ENCODE measurements at places on chromosomes 6 and 20.

GRCh38 chr20:48805286-48805685 is 22.5 kb downstream of the PREX1 start:
- no peak for ATAC-seq

DNA sequence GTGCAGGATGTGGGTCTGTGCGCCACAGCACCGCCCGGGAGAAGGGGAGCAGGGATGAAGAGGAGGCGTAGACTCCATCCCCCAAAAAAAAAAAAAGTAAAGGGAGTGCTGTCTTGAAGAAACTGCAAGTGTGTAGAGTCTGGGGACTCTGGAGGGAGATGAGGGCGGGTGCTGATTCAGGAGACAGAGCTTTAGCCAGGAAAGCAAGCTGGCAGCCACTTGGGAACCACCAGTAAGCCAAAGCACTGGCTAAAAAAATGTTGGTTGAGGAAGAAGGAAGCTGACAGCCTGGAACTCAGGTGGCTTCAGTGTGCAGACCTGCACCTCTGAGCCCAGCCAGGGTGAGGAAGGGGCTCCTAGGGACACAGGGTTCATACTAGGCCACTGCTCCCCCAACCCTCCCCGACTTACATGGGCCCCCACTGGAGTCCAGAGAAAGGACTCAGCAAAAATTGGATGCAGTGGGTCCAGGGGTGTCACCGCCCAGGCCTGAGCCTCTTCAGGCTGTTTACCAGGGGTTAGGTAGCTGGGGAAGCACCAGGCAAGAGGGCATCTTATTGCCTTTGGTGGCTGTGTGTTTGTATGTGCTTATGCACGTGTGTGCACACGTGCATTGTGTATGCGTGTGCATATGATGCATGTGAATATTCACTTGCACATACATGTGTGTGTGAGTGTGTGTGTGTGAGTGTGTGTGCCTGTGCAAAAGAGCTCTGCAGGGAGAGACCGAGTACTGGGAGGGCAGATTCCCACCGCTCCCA is 153.5 kb upstream of the MLN start:
- ATAC-seq: no peak

DNA sequence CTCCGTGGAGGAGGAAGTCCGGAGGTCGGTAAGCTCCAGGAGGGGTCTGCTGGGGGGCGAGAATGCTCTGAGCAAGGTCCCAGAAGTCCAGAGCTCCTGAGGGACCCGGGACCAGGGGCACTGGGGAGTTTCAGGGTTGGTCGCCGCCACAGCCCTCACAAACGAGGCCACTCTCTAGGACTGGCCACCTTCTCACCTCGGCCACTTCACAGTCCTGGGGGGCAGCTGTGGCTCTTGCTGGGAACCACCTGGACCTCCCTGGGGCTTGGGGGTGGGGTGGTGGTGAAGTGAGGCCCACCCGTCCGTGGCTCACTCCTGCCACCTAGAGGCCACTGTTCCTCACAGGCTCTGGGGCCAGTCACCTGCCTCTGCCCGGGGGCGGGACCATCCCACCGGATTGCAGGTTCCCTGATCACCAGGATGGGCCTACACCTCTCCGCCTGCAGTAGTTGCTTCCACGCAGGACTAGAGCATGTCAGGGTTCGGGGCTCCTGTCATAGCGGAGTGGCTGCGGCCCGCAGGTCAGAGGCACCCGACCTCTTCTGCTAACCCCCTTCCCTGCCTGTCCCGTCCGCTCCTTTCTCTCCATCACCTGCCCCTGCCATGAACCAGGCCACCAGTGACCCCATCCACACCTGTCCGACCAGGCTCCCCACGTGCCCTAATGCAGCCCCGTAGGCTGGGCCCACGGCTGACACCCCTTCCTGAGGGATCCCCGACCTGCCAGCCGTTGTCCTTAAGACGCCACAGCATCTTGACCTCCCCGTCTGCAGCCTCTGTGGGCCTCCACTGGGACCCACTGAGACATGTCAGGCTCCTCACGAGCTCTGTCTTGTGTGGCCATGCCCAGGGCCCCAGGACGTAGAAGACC is 5.1 kb upstream of the TCEA2 start:
- peak; percentile 83 for ATAC-seq

- ATAC-seq: no peak
These were observed 895.6 kb upstream of the MAP3K7 start for GRCh38 chr6:91482498-91482897.

DNA sequence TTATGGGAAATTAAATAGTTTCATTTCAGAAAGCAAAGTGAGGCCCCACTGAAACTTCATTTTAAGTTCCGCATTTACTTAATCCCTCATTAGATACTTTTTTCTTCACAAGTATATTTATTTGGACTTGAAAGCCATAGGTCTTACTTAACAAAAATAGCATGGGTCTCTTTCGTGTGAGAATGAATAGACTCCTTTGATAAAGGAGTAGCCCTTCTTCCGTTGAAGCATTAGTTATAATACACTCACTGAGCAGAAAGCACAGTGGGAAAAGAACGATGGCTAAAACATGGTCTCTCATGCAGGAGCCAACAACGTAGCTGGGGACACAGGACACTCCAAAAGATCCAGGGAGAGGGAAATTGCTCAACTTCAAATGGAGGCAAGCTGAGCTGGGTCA is 130.4 kb downstream of the SLC23A2 start:
- ATAC-seq: no peak

DNA sequence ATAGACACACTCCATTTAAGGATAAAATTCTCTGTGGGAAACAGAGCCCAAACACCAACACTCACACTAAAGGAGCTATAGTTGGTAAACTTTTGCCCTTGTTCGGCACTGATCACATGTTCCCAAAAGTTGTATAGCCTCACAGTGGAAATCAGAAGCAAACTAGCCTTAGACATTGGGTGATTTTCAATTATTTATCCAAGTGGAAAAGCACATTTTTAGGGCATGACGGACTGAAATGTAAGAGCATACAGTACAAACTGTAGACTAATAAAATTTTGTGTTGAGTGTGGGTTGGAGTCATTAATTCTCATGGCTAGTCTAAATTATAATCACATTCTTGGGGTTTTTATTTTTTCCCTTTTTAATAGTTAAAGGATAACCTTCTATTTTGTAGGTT is 202.4 kb downstream of the MOXD1 start:
- ATAC-seq: peak; percentile 23

- ATAC-seq: no peak
These were observed 232.3 kb downstream of the PRL start for GRCh38 chr6:22064558-22064957.

DNA sequence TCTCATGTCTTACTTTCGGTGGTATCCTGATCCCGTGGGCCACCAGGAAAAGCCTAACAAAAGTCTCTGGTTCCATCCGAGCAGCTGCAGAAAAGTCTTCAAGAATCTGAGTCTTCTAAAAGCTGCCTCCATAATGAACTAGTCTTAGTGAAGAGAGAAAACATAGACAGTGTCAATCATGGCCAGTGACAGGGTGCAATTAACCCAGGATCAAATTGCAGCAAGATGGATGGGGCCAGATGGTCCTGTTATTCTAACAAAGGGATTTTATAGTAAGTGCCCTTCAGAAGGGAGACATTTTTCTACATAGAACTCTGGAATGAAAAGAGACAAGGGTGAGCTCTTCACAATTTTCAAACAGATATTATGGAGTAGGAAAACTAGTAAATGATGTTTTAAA is 281.6 kb upstream of the ZFP64 start:
- ATAC-seq: no peak

All from SK-N-SH treated with all-trans-retinoic acid at 6 μM for 48 hours (cell line).